ENCODE measurements at places on chromosomes 7 and 10.

GRCh38 chr10:123521556-123521955 is 144.6 kb upstream of the GPR26 start:
- no peak for DNase-seq

DNA sequence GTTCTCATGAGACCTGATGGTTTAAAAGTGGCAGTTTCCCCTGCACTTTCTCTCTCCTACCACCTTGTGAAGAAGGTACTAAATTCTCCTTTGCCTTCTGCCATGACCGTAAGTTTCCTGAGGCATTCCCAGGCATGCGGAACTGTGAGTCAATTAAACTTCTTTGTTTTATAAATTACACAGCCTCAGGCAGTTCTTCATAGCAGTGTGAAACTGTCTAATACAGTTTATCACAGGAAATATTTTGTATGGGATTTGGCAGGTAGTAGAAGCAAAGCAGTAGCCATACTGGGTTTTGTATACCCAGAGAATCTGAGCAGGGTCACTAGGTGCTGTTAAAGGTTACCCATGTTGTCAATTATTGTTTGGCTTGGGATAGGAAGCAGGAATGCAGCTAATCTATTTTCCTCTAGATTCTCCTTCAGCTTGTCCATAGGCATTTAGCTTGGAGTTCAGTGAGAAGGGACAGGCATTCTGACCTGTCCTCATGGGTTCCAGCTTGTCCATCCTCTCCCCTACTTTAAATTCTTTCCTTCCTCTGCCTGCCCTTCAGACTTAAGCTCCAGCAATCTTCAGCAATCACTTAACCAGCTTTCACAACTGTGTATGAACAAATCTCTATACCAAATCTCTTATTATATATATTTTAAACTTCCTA is 186.7 kb downstream of the PCLO start:
- no peak for DNase-seq

- no peak for DNase-seq
Observed at GRCh38 chr10:26950934-26951333, 90.2 kb upstream of the ABI1 start.

DNA sequence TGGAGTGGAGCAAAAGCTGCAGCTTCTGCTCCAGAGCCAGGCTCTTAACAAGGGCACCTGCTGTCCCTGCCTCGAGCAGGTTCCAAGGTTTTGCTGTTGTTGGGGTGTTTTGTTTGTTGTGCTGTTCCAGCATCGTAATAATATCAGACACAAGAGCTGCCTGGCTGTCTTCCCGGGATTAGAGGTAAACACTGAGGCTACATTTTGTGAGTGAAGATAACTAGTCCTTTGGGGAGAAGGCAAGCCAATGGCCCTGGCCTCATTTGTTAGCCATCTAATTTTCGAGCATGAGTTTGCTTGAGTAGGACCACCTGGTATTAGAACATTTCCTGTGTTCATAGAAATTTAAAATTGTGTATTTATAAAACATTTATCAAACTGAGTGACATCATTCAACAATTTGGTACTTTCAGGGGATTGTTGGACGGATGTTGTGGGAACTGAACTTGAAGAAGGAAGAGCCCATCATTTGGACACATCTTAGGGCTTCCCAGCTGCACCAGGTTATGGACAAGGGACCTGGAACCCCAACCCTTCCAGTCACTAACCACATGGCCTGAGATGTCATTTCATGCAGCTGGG is 555.0 kb downstream of the TNS3 start:
- DNase-seq, result no peak

DNA sequence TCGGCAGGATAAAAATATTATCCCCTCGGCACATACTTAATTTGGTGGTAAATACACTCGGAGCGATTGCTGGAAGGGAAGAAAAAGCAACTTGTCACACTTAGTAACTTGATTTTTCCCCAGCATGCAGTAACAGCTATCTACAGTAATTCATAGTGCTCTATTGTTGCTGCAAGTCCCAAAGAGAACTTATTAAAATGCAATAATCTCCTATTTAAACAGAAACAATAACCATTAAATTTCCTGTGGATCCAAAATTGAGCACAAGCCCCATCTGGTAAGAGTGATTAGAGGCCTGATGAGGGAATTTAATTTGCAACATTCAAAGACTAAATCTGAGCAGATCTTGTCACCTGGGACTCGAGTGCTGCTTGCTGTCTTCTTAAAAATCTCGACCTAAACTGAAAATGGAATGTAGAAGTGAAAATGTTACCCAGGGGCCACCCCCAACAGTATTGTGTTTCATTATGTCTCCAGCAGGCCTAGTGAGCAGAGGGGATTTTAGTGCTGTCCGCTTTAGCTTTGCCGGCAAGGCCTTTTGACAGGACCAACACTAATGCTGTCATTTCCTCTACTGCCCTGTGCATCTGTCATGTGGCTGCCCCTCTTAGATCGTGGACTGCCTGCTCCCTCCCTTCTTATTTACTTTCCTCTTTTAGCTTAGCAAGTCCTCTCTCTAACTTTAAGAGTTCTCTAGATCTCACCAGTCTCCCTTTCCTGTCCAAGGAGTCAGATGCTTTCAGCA is 639.7 kb downstream of the AUTS2 start:
- DNase-seq, result no peak

DNA sequence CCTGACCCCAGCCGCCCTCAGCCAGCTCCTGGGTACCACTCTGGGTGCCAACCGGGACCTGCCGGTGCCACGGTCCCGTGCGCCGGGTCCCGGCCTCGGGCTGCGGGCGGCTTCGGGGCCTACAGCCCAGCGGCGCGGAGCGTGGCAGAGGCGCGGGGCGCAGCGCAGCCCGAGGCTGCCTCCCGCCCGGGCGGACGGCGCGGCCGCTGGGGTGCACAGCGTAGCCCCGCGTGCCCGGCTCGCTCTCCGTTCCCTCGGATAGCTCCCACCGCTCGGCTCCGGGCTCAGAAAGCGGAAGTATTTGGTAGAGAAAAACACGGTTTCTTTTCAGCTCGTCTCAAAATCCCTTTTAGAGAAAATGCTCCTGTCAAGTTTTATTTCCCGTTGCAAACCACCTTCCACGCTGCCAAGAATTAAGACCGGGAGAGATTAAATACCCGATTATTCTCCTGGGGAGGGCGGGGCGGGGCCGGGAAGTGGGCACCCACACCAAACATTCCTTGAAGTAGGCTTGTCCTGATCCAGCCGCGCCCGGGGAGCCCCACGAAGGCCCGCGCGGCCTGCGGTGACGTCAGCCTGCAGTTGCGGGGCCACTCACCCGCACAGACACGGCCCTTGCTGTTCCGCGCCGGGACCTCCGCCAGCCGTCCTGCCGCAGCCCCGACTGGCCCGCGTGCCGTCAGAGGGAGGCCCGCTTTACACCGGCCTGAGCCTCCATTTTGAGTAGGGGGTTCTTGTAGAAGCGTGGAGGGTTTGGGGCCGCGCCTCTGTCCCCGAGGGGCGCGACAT is 7.2 kb downstream of the HOXA13 start:
- no peak for DNase-seq

- DNase-seq, result no peak
Observed at GRCh38 chr10:30882281-30882680, 149.4 kb downstream of the ZNF438 start.

DNA sequence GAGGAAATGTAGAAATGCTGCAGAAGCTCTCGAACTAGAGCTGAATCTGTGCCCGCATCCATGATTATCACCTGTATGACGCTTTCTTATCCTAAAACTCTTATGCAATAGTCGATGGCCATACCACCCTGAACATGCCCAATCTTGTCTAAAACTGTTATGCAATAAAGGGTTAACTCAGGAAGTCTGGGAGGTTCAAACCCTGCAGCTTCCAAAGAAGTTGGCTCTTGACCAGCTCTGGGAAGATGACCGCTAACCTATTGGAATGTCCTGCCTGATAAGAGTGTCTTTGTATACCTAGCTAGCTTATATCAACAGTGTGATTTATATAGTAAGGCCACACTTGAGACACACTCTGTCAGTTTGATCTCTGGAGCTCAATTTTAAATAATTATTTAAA is 3.4 kb upstream of the C10orf88 start:
- DNase-seq, result no peak

GRCh38 chr10:102121739-102122372 is 1.7 kb upstream of the LDB1 start:
- DNase-seq, result no peak

- no peak for DNase-seq
Observed at GRCh38 chr7:12434012-12434642, 30.5 kb upstream of the VWDE start.

DNA sequence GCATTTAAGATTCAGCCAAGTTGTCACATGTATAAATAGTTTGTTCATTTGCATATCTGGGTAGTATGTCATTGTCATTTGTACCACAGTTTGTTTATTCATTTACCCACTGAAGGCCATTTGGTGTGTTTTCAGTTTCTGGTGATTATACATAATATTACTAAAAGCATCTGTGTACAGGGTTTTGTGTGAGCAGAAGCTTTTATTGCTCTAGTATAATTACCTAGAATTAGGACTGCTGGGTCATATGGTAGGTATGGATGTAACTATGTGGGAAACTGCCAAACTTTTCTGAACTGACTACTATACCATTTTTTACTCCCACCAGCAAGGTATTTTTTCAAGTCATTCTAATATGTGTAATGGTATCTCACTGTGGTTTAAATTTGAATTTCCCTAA is 584.0 kb upstream of the GHITM start:
- no peak for DNase-seq

DNA sequence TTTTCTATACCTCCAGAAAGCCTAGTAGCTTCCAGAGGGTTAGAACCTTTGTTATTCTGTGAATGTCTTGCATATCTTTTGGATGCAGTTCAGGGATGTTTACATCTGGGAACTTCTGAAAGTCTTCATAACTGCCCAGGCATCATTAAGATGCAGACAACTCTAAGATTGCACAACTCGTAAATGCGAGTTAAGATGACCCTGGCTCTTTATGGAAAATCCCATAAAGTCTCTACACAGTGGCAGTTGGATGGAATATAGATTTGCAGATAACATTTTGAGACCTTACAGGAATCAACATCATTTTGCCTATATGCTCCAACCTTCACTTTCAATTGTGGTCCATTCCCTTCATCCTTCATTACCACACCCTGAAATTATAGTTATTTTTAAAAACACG is 151.7 kb downstream of the CREB5 start:
- DNase-seq, result no peak

- no peak for DNase-seq
Observed at GRCh38 chr7:52863652-52864051, 171.8 kb upstream of the POM121L12 start.

DNA sequence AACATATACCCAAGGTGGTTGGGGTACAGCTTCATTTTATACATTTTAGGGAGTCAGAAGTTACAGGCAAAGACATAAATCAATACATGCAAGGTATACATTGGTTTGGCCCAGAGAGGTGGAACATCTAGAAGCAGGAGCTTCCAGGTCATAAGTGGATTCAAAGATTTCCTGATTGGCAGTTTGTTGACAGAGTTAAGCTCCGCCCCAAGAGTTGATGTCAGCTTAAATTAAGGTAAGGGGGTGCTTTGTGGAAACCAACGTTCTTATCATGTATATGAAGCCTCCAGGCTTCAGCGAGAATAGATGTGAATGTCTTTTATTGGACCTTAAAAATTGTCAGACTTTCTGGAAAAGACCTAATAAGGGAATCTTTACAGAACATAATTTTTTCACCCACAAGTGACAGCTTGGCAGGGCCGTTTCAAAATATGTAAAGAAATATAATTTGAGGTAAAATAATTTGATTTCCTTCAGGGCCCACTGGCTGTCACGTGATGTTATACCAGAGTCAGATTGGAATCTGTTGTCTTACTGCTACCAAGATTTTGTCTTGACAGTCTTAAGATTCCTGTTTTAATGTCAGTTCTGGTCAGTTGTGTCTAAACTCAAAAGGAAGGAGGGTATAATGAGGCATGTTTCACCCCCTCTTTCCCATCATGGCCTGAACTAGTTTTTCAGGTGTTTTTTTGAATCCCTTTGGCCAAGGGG is 6.3 kb upstream of the PANK1 start:
- DNase-seq, result no peak

GRCh38 chr7:114936471-114936870 is 14.6 kb downstream of the MDFIC start:
- DNase-seq, result no peak

DNA sequence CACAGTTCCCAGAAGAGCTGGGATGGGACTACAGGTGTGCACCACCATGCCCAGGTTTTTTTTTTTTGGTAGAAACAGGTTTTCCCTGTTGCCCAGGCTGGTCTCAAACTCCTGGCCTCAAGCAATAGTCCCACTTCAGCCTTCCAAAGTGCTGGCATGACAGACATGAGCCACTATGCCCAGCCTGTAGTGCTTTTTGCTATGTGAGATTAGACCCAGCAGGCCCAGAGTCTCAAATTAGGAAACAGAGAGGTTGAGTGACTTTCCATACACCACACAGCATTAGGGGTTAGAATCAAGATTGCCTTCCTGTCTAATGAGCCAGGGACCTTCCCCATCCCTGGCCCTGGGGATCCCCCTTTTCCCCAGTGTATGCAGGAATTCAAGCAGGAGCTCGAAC is 90.8 kb upstream of the KCTD7 start:
- no peak for DNase-seq

GRCh38 chr7:138898255-138898654 is 82.9 kb downstream of the KIAA1549 start:
- DNase-seq, result no peak

DNA sequence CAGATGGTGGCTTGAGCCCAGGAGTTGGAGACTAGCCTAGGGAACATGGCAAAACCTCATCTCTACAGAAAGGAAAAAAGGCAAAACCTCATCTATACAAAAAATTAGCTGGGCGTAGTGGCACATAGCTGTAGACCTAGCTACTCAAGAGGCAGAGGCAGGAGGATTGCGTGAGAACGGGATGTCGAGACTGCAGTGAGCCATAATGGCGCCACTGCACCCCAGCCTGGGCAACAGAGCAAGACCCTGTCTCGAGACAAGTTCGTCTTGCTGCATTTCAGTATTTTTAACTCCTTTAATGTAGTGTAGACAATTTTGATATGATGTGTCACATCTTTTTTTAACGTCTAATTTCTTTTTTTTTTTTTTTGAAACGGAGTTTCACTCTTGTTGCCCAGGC is 31.4 kb upstream of the KMT2C start:
- DNase-seq, result no peak

- DNase-seq, result no peak
Observed at GRCh38 chr10:117720931-117721835, 178.6 kb downstream of the EMX2 start.

DNA sequence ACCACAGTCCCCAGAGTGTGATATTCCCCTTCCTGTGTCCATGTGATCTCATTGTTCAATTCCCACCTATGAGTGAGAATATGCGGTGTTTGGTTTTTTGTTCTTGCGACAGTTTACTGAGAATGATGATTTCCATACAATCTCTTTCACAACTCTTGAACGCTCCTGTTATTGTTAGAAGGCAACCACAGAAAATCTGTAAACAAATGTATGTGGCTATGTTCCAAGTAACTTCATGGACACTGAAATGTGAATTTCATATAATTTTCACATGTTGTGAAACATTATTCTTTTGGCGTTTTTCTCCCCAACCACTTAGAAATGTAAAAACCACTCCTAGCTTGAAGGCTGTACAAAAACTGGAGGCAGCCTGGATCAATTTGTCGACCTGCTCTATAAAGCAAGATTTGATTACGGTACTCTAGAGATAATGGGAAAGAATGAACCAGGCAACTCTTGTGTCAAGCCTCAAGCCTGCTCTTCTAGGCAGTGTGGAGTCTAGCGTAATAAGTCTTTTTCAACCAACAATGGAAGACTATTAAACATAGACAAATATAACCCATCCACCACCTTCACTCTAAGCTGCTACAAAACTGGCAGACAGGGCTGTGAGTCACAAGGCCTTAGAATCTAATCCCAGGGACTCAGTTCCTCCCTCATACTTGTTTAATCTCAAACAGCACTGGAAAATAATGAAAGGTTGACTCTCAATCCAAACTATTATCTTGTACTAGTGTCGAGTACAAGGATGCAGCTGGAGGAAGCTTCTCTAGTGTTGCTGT is 22.7 kb downstream of the ARL3 start:
- DNase-seq, result no peak

Measured in activated gamma-delta T cell treated with Interleukin-2 at 50 U/mL for 16 hours (primary cell).